ENCODE measurements at places on chromosomes 4 and X.
A peak's percentile ranks its signal among the peaks of the same experiment; 100 is the strongest.

GRCh38 chr4:101264993-101265815 lies 82.1 kb downstream of the PPP3CA start:
- no peak for DNase-seq

DNA sequence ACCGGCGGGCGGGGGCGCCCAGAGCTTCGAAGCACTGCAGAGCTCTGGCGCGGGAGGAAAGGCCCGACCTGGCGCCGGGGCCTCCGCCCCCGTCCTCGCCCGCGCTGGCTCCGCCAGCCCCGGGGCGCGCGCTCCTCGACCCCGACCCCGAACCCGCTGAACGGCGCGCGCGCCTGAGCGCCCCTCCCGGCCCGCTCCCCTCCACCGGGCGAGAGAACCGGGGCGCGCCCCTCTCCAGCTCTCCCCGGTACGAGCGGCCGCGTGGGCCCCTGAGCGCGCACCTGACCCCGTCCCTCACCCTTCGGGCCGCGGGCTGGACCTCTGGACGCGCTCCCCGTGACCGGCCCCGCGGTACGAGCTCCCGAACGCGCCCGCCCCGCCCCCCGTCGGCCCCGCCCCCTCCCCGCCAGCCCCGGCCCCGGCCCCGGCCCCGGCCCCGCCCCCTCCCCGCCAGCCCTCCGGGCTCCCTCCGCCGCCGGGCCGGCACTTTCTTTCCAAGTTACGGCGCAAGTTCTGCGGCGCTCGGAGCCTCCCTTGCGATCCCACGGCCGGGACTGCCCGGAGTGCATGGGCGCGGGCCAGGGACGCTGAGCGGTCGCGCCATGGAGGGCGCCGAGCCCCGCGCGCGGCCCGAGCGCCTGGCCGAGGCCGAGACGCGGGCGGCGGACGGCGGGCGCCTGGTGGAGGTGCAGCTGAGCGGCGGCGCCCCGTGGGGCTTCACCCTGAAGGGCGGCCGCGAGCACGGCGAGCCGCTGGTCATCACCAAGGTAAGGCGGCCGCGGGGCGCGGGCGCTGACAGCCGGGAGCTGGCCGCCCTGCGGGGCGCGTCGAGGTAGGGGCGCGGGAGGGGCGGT lies at the start of gene SHROOM2:
TSS of gene SHROOM2 (plus strand) at position 486 of the 854 bp plus-strand sequence. CDS start at position 603, 117 bp downstream.
- DNase-seq = no peak

GRCh38 chr4:178448372-178449035 lies 1006.3 kb upstream of the AGA start:
- no peak for DNase-seq

DNA sequence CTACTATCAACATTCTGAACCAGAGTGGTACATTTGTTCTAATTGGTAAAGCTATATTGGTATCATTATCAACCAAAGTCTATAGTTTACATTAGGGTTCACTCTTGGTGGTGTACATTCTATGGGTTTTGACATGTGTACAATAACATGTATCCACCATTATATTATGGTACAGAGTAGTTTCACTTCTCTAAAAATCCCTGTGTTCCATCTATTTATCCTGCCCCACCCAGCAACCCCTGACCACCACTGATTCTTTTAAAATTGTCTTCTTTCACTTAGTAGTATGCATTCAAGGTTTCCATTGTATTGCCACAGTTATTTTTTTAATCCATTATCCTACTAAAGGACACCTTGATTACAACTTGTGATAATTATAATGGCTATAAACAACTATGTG lies 15.3 kb upstream of the TMPRSS11D start:
- no peak for DNase-seq

DNA sequence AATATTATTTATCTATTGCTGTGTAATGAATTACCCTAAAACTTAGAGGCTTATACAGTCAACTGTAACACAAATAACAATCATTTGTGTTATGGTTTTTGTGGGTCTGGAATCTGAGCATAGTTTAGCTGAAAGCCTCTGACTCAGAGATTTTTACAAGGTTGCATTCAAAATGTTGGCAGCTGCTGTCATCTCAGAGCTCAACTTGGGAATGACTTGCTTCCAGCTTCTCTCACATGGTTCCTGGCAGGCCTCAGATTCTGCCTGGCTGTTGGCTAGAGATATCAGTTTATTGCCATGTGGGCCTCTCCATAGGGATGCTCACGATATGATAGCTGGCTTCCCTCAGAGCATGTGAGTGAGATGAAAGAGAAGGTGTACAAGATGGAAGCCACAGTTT lies 70.2 kb upstream of the BRWD3 start:
- DNase-seq = no peak

- no peak for DNase-seq
These were observed 535.5 kb downstream of the MID1IP1 start for GRCh38 chrX:39336671-39337311.

DNA sequence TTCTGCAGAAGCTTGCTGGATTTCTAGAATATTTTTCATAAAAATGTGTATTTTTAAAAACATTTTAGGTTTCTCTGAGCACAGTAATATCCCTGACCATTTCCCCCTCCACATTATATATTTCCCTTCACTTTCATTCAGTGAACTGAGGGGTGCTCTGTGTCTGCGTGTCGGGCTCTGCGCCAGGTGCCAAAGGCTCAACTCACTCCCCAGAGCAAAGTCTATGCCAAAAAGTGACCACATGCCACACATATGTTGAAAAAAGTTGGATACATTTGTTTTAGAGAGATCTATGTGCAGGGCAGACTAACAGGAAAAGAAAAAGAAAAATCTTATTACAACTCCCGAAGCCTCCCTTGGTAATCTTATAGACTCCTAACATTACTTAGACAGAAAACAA lies 233.7 kb downstream of the MGST2 start:
- no peak for DNase-seq

- DNase-seq = no peak
These were observed 3.1 kb downstream of the SYAP1 start for GRCh38 chrX:16722481-16722880.

GRCh38 chr4:123505095-123506010 lies 108.8 kb downstream of the SPRY1 start:
- DNase-seq = peak; percentile 68

- peak; percentile 62 for DNase-seq
These were observed 65.4 kb upstream of the FAM9C start for GRCh38 chrX:13109817-13110216.

DNA sequence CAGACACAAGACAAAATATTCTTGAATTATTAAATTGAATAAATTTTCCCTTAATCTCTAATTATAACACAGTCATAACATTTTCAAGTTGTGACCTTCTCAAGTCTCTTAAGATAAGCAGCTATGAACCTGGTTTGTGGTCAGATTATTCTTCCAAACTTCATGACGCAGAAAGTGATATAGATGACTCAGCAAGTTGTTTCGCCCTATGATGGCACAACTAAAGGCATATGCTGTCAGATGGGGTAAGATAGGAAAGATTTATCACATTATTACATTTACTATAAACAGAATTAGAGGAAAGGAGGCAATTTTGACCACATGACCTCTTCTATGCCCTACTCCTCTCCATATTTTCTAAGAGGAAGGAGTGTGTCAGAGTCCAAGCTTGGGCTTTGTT lies 4.6 kb upstream of the DCAF12L2 start:
- no peak for DNase-seq

GRCh38 chr4:67581913-67582312 lies 23.4 kb downstream of the STAP1 start:
- DNase-seq = no peak

DNA sequence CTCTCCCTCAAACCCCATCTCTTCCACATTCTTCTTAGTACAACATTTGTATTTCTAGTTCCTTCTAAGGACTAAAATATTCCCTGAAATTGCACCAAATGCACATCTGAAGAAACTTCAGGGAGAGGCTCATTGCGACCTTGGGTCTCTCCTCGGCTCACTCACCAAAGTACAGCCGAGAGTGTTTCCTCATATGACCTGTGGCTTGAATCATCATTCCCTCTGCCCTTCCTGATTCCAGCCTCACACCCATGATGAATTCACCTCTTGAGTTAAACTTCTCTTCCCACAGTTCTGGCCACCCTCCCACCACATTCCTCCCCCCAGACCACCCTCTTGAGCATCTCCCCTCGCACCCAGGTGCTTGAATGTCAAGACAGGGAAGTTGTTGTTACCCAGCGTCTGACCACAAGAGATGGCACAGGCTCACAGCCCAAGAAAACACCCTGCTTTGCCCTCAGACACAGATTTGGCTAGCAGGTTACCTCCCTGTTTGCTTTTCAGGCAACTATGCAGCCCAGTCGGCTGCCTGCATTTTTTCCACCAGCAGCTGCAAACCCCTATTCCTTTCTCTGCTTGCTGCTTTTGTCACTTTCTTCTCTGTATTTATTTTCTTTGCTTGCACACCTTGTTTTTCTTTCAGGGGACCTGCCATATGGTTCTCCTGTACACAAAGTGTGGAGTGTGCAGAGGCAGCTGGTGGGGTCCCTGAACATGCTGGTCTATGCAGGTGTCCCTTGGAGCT lies 214.8 kb downstream of the SPATA18 start:
- DNase-seq = no peak

DNA sequence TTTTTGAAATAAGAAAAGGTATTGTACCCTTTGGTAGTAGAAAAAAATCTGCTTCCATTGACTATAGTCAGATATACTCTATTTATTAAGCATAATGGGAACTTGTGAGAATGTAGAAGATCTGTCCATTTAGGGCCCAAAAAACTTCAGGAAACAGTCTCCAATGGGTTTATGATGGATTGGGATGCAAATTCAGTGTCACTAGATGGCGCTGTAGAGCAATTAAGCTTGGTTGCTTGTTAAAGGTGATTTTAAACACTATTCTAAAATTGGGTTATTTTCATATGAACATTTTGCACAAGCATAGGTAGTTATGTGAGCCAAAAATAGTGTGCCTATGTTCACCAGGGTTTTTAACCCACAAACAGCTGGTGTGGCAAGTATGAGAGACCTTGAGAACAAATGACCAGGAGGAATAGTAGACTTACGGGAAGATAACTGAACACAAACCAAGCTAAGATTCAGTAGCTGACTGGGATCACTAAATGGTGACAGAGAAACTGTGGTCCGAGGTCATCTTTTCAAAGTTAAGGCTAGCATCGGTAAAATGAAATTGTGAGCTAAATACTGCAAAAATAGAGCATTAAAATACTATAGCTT lies 80.3 kb upstream of the LSM6 start:
- peak; percentile 12 for DNase-seq

GRCh38 chr4:179671609-179672008 lies 2229.4 kb upstream of the AGA start:
- no peak for DNase-seq

- no peak for DNase-seq
These were observed 1.1 kb downstream of the MOB1B start for GRCh38 chr4:70903291-70903603.

DNA sequence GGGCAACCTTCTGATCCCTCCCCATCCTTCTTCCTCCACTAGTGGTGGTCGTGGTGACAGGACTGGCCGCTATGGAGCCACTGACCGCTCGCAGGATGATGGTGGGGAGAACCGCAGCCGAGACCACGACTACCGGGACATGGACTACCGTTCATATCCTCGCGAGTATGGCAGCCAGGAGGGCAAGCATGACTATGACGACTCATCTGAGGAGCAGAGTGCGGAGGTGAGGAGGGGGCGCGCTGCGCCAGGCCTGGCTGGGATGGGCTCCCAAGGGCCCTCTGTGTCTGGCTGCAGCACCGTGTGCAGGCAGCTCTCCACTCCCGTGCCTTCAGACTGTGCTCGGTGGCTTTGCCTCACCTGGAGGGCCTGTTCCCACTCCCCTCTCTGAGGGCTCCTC lies 24.3 kb downstream of the RBM10 start:
- no peak for DNase-seq

DNA sequence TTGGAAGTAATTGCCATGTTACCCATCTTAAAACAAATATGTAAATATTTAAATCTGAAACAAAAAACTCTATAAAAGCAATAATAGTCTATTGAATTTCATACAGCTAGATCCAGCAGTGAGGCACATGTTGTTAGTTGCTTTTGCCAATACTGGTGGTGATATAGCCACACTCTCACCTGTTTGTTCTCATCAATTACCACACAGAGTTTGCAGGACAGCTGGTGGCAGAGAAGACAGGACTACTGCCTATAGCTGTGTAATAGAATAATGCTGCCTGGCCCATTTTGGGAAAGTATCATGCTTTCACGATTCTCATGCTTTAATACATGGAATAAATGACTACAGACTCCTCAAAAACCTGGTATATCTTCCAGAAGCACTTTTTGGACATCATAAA lies 3.7 kb upstream of the PRR32 start:
- no peak for DNase-seq

- no peak for DNase-seq
These were observed 220.6 kb upstream of the ZC4H2 start for GRCh38 chrX:65196758-65197360.

- DNase-seq = peak; percentile 29
These were observed 532.3 kb upstream of the SMIM31 start for GRCh38 chr4:164221631-164222030.

- DNase-seq = no peak
These were observed 170.6 kb downstream of the KDR start for GRCh38 chr4:54954656-54955388.

DNA sequence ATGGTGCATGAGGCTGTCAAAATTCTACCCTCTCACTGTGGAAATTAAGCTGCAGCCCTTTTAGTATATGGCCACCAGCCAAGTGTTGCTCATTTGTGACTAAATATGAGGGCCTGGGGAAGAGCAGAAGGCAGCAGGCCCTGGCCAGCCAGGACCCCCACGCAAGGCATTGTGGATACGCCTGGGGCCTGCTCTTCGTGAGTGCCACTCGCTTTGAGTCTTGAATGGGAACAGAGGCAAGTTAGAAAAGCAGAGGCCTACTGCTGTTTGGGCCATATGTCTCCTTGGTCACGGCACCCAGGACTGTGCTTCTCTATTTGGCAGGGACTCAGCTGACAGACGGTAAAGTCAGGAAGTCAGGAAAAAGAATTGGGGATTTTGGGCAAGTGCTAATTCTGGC lies 10.9 kb downstream of the RTL5 start:
- DNase-seq = peak; percentile 8

DNA sequence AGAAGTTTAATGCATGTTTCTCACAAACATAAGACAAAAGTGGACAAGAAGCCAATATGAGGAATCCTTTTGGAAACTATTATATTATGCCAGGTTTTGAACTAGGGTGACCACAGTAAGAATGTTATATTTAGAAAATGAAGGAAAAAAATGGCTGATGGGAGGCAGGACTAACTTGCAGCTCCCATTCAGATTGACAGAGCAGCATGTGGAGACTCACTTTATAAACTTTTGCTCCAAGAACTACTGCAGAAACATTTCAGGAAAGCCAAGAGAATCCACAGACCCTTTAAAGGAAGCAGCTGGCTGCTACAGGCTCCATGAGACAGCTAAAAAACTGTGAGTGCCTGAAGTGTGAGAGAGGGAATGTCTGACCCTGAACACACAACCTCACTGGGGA lies 738.6 kb upstream of the GRIA3 start:
- no peak for DNase-seq

GRCh38 chrX:101160001-101160400 lies 59.6 kb upstream of the DRP2 start:
- peak; percentile 4 for DNase-seq

DNA sequence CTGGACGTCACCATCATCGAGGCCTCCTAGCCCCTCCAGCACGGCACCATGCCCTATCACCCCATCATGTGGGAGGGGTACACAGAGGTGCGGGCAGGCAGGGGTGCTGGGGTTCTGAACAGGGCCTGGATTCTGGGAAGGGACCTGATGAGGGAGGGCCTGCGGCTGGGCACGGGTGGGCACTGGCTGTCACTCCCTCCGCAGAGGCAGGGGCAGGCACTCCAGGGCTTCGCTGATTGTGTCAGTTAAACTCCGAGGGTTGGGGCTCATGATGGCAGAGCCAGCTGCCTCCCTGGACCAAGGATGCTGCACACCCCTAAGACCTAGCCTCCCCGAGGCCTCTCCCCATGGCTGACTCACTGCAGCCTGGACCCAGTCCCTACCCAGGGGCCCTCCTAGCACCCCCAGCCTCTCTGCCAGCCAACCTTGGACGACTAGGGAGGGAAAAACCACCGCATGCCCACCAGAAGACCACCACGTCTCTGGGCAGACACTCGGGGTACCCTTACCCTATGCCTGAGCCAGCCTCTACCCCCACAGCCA lies 45.9 kb downstream of the ZFYVE28 start:
- no peak for DNase-seq

Measured in astrocyte (in vitro differentiated cells and primary cell).